GM12892 (cell line): ENCODE measurements at places on chromosomes 7 and 10.
A peak's percentile ranks its signal among the peaks of the same experiment; 100 is the strongest.

GRCh38 chr7:14825912-14826311 lies 76.6 kb downstream of the DGKB start:
- DNase-seq, result no peak

DNA sequence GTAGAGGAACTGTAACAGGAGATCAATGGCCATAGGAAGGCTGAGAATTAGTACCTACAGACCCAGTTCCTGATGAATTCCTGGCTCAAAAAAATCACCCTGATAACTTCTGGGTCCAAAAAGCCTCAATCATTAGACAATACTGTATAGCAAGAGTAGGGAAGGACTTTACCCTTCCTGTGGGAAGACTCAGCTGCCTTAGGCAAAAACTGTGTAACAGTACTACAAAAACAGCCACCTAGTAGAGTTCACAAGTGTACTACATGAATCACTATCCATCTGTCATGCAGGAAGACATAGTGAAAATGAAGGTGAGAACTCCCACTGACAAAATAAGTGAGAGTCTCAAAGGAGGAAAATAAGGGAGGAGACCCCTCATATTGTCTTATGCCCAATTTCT lies 47.6 kb downstream of the MAP3K8 start:
- DNase-seq, result no peak

DNA sequence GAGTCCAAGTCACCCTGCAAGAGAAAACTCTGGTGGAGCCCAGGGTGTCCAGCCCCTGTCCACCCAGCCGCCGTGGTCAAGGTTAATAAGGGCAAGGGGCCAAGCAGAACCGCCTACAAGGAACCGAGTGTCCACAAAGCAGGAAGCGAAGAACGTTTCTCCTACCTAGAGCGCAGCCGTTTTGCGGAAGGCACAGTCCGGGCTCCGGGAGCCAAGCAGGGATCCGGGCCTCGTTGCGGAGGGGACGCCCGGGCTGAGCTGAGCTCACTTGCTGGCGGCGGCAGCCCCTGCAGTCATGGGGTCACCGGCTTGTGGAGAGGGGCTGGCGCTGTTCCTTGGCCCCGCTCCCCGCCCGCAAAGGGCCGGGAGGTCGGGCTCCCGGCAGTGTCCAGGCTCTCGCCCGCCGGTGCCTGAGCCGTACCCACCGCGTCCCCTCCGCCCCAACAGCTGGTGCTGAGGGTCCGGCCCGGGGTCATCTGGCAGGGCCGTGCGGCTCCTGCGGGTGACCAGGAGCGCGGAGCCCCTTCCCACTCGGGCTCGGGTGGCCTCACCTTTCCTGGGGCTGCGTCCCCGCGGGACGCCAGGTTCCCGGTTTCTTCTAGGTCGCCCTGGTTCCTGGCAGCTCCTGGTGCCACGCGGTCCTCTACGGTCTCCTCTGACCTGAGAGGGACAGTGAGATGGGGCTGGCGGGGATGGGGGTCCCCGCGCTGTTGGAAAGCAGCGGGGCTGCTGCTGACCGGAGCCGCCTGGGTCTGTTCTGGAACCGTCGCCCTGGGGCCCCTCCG lies 14.0 kb upstream of the ZNF273 start:
- peak; percentile 19 for DNase-seq

GRCh38 chr10:4825868-4826791 lies at the start of gene AKR1E2:
Gene AKR1E2, plus strand, starts transcription at chr10:4826207. Its CDS starts 118 bp downstream, at chr10:4826325.
- peak; percentile 17 for DNase-seq

DNA sequence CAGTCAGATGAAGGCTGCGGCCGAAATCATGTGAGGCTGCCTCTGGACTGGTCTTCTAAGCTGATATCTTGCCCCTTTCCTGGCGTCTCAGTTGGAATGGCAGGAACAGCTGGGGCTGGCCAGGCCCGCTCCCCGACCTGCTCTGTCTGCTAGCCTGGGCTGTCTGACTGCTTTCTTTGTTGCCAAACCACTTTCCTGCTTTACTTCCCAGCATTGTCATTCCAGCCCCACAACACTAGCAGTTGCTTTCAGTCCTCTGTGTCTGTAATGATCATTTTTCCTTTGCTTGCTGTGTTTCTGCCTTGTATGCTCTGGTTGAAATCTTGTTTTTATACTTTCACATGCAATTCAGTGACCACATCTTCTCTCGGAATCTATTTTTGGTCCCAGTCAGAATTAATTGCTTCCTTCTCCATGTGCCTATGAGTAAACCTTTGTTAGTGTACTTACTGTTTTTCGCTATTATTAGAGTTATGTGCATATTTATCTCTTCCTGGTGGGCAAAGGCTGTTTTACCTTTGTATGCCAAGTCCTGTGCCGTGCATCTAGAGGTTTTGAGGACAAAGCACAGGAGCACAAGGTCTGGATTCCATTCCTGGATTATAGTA lies 21.6 kb downstream of the PRPF18 start:
- no peak for DNase-seq

- DNase-seq, result no peak
These were observed 71.7 kb downstream of the MAP3K8 start for GRCh38 chr10:30505543-30506298.

- no peak for DNase-seq
These were observed 34.6 kb downstream of the PSMC2 start for GRCh38 chr7:103382032-103382402.

DNA sequence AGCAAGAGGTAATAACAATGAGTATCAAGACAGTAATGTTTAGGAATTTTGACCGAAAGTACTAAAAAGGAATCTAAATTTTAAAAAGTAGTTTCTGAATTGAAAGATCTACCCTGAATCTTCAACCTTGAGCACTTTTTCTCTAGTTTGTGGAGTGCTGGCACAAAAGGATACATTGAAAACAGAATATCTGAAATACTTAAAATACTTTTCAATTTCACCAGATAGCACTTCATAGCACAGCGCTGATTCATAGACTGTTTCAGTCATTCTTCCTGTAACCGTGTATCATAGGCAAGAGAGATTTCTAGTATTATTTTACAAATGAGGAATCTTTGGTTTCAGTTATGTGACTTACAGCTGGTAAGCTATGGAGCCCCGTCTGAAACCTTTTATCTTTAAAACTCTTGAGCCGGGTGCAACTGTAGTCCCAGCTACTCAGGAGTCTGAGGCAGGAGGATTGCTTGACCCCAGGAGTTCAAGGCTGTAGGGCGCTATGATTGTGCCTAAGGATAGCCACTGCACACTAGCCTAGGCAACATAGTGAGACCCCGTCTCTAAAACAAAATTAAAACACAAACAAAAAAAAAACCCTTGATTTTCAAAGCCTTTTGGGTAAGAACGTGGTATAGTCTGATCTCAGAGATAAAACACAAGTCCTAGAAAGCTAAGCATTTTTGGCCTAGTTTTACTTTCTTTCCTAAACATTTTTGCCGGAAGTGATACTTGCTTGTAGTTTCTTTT lies 35.1 kb downstream of the FHIP2A start:
- DNase-seq, result no peak

DNA sequence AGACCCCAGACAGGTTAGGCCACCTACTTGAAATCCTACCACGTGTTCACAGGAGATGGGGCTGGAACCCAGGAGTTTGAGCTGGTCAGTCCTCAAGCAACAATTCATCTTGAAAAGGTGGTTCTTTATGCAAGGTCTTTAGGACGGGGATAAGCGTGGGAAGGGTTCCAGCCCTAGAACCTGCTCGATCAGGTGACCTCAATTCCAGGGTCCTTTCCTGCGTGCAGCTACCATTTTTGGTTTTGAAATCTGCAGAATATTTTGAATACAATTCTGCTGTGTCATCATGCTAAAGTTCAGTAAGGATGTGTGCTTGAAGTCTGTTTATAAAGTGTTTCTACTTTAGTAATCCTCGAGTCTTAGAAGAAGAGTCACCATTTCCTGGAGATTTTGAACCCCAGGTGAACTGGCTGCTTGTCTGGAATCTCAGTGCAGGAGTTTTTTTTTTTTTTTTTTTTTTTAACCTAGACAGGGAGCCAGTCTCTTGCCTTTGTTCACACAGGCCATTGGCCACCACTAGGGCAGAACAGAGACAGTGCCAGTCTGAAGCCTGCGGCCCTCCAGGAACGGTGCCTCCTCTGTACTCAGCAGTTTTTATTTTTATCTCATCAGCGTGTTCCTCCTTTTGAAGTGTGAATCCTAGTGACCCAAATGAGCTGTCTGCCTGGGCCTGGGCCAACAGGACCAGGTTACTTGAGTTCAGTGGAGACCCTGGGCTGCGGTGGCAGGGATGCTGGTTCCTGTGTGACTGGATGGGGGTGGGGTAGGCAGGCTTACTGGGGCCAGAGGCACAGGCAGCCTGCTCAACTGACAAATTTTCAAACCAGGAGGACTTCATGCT lies 54.6 kb downstream of the EEPD1 start:
- DNase-seq, result no peak

DNA sequence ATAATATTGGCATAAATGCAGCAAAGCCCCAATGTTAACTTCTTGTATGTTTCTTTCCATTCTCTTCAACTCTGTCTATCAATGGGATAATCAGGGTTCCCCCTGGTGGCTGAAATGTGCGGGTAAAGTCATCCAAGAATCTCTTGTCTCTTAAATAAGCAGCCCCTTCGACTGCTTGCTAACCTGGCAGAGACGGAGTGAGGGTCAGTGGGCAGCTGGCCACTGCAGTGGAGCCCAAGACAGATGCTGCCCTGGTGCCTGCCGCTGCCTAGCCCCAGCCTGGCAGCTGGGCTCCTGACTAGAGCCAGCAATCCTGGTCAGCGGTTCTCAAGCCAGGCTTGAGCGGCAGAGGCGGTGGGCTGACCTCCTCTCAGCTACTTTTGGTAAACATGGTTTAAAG lies 248.9 kb downstream of the COBL start:
- no peak for DNase-seq

DNA sequence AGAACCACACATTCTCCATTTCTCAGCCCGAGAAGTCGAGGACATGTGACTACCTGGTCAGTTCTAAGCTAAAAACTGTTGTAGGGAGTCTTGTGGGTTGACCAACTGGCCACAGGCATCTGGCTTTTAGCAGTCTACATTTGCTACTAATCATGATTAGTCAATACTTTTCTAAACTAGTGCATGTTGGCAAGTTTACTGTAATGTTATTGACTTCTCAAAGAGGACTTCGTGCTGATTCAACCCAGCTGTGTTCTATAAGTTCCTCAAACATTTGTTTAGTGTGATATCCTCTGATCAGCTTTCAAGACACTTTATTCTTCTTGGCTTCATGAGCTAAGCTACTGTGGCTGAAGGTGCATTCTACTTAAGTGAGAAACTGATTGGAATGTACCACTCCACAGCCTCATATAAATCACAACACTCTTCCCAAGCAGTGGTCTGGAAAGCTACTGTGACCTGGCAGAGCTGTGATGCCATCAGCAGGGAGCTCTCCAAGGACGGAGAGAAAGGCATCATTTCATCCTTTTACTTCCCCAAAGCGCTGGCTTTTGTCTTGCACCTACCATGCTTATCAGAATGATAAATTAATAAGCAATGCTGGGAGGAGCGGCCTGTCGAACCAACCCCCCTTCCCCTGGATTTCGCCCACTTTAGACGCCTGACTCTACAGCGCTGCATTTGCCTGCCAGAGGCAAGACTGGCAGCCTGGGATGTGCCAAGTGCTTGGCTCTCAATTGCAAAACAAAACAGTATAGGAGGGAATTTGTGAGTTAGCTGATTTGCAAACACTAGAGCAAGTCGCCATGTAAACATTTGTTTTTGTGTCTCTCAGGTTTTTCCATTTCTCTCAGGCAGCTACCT lies 206.7 kb upstream of the PLXNA4 start:
- no peak for DNase-seq

GRCh38 chr10:71086439-71087080 lies 125.8 kb upstream of the UNC5B start:
- no peak for DNase-seq

- DNase-seq, result no peak
These were observed 445.6 kb downstream of the GFRA1 start for GRCh38 chr10:115827231-115828009.

GRCh38 chr7:29918850-29919249 lies 70.8 kb downstream of the SCRN1 start:
- DNase-seq, result no peak

GRCh38 chr7:68314208-68314607 lies 1284.1 kb upstream of the AUTS2 start:
- no peak for DNase-seq

DNA sequence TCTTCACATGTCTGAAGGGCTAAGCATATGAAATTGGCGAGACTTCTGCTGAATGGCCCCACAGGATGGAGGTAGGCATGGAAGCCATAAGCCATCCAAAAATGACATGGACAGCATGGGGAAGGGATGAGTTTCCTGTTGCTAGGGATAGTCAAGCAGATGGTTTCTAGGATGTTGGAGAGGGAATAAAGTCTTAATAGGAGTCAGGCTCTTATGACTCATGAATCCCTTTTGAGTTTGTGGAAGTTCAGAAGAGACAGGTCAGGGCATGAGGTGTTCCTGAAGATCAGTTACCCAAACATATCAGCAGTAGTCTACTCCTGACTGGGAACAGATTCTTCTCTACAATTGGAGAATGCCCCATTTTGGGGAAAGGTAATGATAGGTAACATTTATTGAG lies 243.9 kb downstream of the REEP3 start:
- no peak for DNase-seq

GRCh38 chr7:94647295-94647694 lies 8.6 kb downstream of the SGCE start:
- DNase-seq, result no peak

- DNase-seq, result no peak
These were observed 22.4 kb downstream of the ZFAND2A start for GRCh38 chr7:1137517-1138167.

GRCh38 chr10:29176845-29177832 lies 111.7 kb upstream of the LYZL1 start:
- no peak for DNase-seq

DNA sequence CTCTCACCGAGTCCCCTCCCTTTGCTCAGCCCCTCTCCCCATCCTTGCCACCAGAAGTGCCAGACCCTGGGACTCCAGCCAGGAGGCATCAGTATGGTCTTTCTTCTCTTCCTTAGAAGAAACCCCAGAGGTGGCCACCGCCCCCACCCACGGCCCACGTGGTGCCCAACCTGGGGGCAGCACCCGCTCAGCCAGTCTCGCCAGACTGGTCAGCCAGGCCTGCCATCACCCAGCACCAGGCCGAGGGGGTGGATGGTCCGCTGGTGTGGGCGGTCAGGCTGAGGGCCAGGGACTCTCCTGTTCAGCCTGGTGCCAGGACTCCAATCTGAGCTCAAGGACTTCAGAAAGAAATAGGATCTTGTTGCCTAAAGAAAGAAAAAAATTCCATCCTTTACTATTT lies 5.8 kb upstream of the CLDN4 start:
- DNase-seq, result no peak

DNA sequence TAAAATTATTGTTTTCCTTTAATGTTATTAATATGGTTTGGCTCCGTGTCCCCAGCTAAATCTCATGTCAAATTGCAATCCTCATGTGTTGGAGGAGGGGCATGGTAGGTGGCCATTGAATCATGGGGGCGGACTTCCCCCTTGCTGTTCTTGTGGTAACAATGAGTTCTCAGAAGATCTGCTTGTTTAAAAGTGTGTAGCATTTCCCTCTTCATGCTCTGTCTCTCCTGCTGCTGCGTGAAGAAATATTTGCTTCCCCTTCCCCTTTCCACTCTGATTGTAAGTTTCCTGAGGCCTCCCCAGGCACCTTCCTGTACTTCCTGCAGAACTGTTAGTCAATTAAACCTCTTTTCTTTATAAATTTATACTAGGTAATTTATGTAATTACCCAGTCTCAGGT lies 27.5 kb downstream of the VIM start:
- DNase-seq, result no peak
